ENCODE measurements at places on chromosomes 7 and 10.
A peak's percentile ranks its signal among the peaks of the same experiment; 100 is the strongest.

DNA sequence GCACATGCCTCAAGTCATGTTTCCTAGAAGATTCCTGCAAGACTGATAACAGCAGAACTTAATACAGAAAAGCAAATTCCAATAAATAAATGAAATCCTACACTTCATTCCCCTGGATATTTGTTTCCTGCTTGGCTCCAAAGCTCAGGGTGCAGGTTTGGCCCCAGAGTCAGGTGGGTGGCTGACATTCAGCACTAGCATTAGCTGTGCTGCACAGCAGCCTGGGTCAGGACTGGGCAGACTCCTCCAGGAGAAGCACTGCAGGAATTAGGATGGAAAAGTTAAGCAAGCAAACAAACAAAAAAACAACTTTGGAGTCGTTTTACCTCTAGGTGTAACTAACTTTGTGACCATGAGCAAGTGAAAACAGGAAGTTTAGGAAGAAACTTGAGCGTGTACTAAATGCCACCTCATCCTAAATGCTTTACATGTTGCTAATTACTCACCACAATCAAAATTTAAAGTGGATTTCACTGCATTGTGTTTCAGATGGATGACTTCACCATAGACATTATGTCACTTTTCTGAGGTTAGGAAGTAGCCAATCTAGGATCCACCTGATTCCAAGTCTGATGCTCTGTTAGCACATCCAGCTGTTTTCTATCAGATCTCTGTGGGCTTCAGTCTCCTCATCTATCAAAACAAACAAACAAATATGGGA, 239.4 kb downstream of the C7orf25 start:
- DNase-seq, result no peak

DNA sequence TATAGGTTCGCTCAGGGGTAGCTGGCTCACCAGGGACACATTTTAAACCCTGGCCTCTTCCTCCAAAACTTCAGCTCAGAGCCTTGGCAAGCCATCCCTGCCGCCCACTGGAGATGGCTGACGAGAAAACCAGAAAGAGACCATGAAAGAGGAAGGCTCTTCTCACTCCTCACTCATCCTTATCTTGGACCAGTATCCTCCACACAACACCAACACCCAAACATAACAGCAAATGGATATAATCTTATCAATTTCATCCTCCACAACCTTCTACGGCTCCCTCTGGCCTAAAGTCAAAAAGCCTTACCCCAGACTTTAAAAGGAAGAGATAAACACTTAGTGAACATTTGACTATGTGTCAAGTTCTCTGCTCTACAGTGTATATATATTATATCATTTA, 26.9 kb downstream of the DLG5 start:
- DNase-seq, result no peak

DNA sequence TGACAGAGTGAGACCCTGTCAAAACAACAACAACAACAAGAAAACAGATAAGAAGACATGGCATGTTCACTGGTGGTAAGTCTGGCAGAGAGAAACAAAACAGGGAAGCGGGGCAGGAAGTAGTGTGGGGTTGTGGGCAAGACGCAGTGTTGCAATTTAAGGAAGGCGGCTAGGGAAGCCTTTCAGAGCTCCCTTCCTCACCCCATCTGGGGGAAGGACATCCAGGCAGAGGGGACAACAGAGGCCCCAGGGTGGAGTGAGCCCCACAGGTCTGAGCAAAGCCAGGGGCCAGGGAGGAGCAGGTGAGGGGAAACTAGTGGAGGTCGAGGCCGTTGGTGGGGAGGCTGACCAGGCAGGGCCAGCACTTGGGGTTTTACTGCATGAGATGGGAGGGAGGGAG, 16.8 kb downstream of the LAT2 start:
- DNase-seq, result no peak

DNA sequence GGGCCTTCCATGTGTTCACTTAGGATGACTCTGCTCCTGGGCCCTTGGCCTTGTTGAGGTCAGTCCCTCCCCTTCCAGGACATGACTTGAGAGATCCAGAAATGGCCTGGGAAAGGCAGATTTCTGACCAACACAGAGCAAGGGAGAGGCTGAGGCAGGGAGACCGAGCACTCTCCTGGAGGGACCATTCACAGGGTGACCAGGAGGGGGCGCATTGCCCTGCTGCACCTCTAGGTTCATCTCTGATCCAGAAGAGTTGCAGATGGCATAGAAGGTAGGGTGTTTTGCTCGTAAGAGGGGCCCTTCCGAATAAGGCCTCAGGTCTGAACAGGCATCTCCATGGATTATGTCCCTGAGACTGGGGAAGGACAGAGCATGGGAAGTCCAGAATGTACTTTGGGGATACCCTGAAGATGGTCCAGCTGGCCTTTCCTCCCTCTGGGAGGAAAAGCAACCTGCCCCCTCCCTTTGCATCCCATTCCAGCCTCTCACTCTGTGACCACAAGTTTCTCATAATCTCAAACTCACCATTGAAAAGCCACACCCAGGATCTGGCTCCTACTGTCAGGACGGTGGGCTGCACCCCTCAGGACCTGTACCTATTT, 6.6 kb downstream of the DMBT1 start:
- DNase-seq, result peak; percentile 32

- no peak for DNase-seq
These were observed 227.0 kb downstream of the ANK3 start for GRCh38 chr10:60162631-60163030.

DNA sequence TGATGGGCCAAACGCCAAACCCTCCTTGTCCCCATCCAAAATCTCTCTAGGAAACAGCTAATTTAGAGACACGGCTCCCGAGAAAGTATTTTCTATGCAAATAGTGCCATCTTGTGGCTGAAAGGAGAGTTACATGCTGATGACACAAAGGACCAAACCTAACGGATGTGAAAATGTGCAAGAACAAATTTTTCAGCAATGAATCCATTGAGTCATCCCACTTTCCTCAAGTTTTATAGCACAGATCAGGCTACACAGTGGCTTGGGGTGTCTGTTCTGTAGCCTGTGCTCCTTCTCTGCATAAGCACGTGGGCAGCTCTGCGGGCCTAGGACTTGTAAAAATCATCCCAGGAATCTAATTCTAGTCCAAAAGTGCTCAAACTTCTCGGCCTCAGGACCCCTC, 154.8 kb upstream of the PRR15 start:
- peak; percentile 47 for DNase-seq

DNA sequence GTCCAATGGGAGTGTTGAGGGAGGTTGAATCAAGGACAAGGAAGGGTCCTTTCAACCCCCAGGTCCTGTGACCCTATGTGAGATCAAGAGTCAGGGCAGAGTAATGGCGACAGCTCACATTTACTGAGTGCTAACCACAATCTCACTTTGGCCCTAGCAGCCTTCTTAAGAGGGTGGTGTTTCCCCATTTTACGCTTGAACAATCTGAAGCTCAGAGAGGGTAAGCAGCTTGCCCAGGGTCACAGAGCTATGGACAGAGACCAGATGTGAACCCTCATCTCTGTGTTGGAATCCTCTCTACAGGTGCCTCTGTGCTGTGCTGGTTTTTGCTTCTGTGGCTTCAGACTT, 102.0 kb downstream of the GRK5 start:
- no peak for DNase-seq

DNA sequence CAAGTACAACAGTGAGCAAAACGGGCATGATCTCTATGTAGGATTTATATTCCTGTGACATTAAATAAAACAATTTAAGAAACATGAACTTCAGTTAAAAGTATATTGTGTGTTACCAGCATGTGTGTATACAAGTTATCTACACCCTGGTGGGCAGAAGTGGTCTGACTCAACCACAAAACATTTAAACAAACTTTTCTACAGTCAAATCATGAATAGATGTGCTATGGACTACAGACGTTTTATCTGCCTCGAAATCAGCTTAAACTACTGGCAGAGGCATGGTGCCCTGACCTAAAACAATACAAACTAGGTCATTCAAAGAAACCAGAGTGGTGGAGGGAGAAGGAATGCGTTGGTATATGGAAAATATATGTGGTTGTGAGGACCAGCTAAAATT, 3.6 kb downstream of the ARL3 start:
- no peak for DNase-seq

GRCh38 chr7:140621401-140622021, 19.1 kb downstream of the DENND2A start:
- DNase-seq, result no peak

GRCh38 chr7:148809856-148810255, 74.2 kb downstream of the EZH2 start:
- DNase-seq, result no peak

DNA sequence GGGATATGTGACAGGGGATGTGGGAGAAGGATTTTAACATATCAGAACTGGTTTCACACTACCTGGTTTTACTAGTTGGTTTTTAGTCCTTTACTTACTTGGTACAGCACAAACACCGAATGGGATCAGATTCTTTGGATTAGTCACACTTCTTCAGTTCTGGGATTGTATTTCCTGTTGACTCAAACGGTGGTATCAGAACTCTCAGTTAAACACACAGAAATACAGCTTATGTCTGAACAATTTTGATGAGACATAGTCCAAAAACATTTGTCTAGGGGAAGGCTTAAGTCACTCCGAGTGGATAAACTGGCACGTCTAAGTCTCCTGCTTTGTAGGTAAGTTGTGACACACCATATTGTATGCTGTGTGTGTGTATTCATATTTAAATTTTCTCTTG, 480.5 kb downstream of the PHTF2 start:
- DNase-seq, result no peak

DNA sequence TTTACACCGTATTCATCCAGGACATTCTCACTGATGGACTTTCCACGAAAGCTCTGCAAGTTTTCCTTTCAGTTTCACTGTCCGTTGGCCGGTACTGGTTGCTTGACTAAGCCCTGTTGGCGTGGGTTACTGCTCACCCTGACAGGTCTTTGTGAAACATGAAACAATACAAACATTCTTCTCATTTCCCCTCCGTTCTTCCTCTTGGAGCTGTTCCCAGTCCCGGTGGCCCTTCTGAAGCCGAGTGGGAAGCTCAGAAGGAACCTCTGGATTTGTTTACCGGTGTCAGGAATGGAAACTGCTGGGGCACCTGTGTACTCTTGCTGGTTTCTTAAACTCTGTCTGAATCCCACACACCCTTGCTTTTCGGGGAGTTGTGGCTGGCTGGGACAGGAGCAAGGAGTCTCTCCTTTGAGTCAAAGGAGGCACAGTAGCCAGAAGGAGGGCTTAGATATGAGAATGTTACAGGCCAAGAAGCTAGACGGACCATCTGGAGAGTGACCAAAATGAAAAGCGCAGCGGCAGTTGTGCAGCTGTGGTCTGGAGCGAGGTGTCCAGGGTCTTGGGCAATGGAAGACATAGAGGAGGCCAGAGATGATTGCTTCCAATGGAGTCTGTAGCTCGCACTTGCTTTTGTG, 45.7 kb downstream of the LYZL2 start:
- no peak for DNase-seq

GRCh38 chr10:23975431-23975830, 233.5 kb upstream of the KIAA1217 start:
- no peak for DNase-seq

DNA sequence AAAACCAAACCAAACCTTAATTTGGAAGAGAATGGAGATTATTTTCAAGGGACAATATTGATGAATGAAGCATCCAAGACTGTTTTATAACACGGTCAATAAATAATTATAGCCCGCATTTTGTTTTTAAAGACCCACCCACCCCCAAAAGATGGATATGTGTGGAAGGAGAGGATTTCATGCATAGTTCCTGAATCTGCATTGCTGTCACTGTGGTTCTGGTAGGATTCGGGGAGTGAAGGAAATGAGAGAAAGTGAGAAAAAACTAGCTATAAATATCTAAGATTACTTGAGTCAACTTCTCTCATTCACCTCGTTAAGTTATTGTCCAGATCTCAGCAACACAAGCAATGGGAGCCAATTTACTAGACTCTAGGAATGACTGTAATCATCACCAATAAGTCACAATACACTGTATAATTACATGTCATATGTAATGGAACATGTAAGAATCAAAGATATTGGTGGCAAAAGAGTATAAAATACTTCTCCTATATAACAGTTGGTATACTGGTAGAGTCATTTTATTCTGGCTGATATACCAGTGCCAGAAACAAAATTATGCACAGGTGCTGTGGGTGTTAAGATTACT, 30.2 kb downstream of the NAMPT start:
- no peak for DNase-seq
